ENCODE measurements at places on chromosomes 5 and 9. TPM values are rescaled to one million over a fixed set of nuclear protein-coding genes. Genes with fewer than 3 reads are reported as not detected.

- no peak for DNase-seq
These were observed 12.7 kb downstream of the NIPBL start for GRCh38 chr5:36889264-36889663.

DNA sequence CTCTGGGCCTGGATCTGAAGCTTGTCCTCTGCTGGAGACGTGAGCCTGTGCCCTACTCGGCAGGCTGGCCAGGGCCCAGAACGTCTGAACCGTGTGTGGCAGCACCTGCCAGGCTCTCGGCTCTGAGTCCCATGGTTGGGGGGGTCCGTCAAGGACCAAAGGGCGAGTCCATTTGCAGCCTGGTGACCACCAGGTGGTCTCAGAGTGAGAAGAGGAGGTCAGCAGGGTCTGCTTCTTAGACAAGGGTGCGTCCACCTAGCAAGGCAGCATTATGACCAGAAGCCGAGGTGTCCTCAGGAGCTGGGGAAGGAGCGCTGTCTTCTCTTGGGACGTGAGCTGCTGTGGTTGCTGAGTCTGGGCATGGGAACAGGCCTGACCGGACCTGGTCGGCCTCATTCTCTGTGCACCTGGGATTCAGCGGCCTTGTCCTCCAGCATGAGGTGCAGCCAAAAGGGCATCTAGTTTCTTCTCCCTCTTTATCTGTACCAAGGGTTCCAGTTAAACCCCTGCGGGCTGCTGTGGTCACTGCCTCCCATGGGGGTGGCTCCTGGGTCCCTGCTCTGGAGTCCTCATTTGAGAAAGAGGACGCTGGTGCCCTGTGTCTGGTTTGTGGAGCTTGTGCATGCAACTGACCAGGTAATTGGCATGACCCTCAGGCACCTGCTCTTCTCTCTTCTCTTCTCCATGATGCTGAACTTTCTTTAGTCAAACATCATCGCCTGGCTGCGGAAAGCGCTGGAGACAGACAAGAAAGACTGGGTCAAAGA is 14.4 kb downstream of the EXOC3 start:
- no peak for DNase-seq

DNA sequence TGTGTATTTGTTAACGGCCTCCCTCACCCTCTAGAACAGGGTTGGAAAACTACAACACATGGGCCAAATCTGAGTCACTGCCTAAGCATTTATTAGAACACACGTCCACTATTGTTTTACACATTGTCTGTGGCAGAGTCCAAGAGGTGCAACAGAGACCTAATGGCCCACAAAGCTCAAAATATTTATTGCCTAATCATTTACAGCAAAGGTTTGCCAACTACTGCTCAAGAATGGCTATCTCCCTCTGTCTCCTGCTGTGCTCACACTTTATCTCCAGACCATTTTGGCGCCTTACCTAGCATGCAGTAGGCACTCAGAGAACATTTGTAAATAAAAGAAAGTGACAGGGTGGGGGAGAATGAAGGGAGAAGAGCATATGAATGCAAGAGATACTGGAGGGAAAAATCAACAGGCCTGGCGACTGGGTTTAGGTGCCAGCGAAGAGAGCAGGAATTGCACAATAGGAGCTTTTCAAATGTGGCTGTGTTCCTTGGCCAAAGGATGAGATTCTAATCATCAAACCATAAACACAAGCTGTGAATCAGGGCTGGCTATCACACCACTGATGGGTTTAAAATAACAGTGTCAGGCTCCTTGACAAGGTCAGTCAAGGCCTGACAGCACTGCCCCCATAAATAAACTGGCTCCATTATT is 80.3 kb downstream of the EPB41L4A start:
- no peak for DNase-seq

PCDHGA9 gene
- 16.2 TPM for total RNA-seq

EIF4E1B gene
- total RNA-seq = not detected

DNA sequence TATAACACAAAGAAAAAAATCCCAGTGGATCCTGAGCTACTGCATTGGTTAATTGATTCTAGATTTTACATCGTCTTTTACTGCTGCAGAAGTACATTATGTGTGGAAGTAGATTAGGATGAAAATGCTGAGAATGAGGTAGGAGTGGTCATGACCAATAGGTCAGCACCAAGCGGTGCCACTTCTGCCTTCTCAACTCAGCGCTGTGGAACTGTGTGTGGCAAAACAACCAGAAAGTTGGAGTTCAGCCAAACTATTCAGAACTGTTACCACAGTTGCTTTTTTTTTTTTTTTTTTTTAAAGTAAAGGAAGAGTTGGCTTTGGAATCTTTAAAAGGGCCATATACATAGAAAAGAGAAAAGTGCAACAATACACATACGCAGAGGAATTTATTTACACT is 24.2 kb downstream of the POU5F2 start:
- DNase-seq = no peak

DNA sequence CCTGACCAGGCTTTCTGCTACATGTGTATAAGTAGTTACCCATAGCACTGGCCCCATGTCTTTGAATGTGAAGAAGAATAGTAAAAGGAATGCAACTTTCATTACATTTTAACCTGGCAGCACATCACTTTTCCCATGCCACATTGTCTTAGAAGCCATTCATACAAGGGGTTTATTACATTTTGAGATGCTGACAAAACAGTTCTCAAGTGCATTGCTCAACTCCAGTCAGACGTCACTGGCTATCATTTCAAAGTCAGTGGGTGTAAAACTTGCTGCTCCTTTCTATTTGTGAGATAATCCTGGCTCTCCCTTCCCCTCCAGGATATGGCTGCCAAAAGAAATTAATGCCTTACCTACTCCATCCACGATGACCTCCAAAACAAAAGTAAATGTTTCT is 97.0 kb upstream of the VCAN start:
- DNase-seq = peak; percentile 42

- peak; percentile 16 for DNase-seq
These were observed 35.7 kb upstream of the ORM1 start for GRCh38 chr9:114287001-114287762.

- DNase-seq = peak; percentile 46
These were observed 4.4 kb upstream of the OR2S2 start for GRCh38 chr9:35962126-35962906.

- DNase-seq = no peak
These were observed 78.7 kb upstream of the TYRP1 start for GRCh38 chr9:12614488-12614887.

DNA sequence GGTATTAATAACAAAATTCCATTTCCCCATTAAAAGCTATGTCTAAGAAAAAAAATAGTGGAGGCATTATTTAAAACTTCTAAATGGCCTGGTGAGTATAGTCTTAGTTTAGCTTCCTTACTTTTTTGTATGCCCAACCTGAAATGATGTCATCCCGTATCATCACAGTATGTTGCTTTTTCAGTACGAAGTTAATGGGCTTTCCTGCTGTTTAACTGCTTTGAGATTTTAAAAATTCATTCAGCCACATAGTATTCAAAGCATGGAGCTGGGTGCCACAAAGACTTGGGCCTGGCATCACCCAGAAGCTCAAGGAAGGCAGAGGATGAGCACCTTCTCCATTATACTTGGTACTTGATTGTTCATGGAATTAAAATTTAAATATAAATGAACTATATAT is 7.4 kb downstream of the F2RL2 start:
- no peak for DNase-seq

DNA sequence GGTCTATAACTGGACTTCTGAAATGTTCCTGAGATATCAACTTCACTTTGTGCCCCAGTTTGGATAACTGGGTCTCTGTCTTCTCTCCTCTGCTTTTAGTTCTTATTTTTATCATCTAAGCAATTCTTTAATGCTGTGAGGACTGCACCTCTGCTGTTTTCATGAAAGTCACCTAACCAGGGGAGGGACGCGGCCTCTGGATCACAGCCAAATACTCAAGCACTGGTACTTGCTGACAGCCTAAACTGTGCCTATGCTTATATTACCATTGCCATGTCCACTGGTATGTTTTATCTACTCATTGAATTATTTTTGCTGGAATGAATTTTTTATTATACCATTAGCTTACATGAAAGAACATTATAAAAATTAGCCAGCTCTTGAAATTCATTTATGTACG is 674.0 kb downstream of the DMRTA1 start:
- DNase-seq = no peak

GRCh38 chr5:5628866-5629606 is 206.6 kb downstream of the ICE1 start:
- no peak for DNase-seq

DNA sequence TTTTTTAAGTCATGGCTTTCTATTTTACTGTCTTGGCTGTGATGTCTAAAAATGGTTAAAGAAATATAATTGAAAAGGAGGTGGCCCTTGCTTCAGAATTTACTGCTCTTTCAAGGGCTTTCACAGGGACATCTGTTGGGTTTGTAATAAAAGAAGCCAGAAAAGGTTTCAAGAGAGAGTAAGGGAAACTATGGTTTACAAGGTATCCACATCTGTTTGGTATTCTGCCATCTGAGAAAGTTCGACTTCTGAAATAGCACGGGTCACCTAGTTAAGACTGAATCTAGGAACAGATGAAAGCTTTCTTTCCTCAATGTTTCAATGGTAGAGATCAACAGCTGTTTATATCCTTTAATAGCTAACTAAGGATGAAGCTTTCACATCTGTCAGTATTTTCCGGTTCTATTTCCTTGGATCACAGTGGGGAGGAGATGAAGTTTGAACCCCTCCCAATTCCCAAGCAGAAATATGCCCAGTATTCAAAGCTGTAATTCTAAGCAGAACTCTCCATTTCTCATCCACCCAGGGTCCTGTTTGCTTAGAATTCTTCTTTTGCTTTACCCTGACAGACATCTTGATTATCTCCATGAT is 72.8 kb upstream of the IFNK start:
- DNase-seq = no peak

DNA sequence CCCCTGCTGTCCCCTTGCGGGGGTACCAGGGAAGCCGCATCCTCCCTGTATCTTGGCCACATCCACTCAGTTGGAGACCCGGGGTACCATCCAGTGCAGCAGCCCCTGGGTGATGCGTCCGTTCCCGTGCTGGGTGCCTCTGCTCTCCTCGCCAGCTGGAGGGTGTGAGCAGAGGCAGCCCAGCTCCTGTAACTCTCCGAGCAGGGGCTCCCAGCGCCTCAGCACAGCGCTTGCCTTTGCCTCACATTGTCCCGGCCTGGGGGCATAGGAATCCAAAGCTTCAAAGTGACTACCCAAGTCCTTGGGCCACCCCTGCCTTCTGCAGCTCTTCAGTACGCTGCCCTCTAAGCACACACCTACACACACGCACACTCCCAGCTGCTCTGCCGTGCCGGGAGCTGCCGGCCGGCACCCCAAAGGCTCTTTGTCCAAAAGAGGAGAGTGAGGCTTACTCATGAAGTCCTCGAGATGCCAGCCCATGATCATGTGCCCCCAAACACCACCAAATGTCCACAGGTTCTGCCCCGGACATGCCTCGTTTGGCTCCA is 733 bp downstream of the ANGPTL2 start:
- peak; percentile 44 for DNase-seq

FLT4 gene
- total RNA-seq = 35.5 TPM

TAF11L5 gene
- not detected for total RNA-seq

DAB2IP gene
- 22.5 TPM for total RNA-seq

DNA sequence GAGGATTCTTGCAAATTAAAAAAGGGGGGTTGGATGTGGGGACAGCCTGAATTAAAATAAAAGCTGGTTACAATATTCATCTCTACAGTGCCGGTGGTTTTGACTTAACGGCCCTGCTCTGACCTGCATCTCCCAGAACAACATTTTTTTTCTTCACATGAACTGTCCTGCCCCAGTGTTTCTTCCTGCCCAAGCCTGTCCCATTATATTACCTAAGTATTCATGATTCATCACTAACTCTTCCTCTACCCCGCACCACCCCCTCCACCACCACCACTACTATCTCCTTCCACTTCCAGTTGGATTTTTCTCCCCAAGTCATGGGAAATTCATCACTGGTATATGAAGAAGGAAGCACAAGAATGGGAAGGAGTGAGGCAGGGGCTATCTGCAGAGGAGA is 90.1 kb downstream of the ZFAND5 start:
- DNase-seq = no peak

ANKRD18A gene
- 1.8 TPM for total RNA-seq

GRCh38 chr9:2263665-2264064 is 248.5 kb downstream of the SMARCA2 start:
- no peak for DNase-seq

- DNase-seq = peak; percentile 79
These were observed 15.0 kb upstream of the GPX3 start for GRCh38 chr5:151005187-151005949.

- no peak for DNase-seq
These were observed 66.3 kb downstream of the PRELID2 start for GRCh38 chr5:145768863-145769262.
